ENCODE measurements at places on chromosomes 13 and 19.

DNA sequence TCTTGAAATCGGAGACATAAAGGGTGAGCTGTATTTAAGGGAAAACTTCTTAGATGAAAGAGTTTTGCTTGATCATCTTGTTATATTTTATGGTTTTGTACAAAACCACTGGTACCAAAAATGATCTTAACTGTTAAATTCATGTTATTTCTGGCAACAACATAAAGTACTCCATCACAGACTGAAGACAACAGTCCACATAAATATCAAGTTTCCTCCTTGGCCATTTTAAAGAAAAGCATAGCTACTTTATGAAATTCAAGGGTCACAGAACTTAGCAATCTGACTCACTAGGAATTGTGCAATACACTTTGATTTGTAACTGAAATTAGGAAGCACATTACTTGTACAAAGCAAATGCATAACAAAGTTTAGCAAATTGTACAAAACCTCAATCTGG, 66.3 kb downstream of the TBC1D4 start:
- no peak for DNase-seq

DNA sequence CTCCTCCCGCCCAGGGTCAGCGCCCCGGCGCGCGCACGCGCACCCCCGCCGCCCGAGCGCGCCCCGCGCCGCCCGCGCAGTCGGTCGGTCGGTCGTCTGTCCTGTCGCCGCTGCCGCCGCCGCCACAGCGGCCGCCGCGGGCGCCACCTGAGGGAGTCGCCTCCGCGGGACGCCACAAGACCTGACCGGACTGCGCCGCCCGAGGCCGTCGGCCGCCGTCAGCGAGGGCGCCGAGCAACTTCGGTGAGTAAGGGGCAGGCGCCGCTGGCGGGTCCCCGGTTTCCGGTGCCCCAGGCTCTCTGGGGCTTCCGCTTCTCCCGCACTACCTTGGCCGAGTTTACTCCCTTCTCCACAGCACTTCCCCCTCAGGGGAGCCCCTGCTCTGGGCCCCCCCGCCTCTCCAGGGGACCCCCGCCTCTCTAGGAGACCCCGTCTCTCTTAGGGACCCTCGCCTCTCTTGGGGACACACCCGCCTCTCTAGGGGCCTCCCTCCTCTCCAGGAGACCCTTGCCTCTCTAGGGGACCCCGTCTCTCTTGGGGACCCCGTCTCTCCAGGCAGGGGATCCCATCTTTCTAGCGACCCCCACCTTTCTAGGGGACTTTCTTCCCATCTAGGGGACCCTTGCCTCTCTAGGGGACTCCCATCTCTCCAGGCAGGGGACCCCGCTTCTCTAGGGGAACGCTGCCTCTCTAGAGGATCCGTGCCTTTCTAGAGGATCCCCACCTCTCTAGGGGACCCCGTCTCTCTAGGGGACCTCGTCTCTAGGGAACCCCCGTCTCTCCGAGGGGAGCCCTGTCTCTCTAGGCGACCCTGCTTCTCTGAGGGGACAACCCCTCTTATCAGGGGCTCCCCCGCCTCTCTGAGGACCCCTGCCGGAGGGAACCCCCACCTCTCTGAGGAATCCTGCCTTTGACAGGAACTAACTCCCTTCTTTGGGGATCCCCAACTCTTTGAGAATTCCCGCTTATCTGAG, 19.3 kb upstream of the GATAD2A start:
- no peak for DNase-seq

GRCh38 chr13:49367640-49368422, 76.0 kb downstream of the CAB39L start:
- DNase-seq, result no peak

- no peak for DNase-seq
Observed at GRCh38 chr19:804419-805165, 7.3 kb downstream of the PTBP1 start.

GRCh38 chr13:106491928-106492587, 43.4 kb downstream of the EFNB2 start:
- DNase-seq, result no peak

Measured in GM12892 (cell line).